ENCODE measurements at places on chromosomes 11 and 22. TPM values are rescaled to one million over a fixed set of nuclear protein-coding genes. Genes with fewer than 3 reads are reported as not detected.
A peak's percentile ranks its signal among the peaks of the same experiment; 100 is the strongest.

VPREB1 gene
- 0.18 TPM for total RNA-seq

- DNase-seq: no peak
Observed at GRCh38 chr11:59769111-59769510, 13.9 kb downstream of the STX3 start.

KCNJ4 gene
- total RNA-seq: 0.27 TPM

PICK1 gene
- total RNA-seq: 11.9 TPM

GRCh38 chr11:2205214-2205720 is 33.7 kb upstream of the TH start:
- no peak for DNase-seq

DNA sequence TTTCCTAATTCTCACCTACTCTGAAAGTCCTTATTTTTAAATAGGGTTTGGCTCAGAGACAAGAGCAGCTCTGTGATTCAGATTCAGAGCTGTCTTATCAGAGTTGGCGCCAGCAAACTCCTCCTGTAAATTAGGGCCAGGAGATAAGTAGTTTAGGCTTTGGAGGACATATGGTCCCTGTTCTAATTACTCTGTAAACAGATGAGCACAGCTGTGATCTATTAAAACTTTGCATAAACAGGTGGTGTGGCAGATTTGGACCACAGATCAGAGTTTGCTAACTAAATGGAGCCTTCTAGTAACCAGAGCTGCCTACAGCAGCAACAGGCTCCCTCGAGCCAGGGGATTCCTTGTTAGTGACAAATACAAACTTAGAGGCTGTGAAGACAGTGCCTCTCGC is 27.9 kb downstream of the YPEL1 start:
- DNase-seq: peak; percentile 77

CEND1 gene
- 0.04 TPM for total RNA-seq

ZC3H12C gene
- total RNA-seq: 13.0 TPM

CNTF gene
- total RNA-seq: 0.89 TPM

DNA sequence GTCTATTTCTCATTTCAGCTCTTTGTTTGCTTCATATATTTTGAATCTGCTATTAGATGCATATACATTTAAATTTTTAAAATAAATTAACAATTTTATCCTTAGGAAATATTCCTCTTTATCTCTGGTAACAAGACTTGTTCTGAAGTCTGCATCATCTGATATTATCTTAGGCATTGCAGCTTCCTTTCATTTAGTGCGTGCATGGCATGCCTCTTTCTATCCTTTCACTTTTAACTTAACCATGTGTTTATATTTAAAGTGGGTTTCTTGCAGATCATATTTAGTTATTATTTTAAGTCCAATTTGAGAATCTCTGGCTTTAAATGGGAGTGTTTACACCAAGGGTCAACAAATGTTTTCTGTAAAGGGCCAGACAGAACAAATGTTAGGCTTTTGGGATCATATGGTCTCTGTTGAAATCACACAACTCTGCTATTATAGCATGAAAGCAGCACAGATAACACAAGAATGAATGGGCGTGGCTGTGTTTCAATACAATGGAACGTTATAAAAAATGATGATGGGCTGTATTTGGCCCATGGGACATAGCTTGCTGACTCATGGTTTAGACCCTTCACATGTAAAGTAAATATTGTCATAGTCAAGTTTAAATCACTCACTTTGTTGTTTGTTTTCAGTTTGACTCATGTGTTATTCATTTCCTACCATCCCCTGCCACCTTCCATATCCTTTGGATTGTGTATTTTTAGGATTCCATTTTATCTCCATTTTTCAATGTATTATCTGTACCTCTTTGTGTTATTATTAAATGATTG is 83.9 kb upstream of the SNX19 start:
- DNase-seq: no peak

IGLL5 gene
- total RNA-seq: 0.13 TPM

DNA sequence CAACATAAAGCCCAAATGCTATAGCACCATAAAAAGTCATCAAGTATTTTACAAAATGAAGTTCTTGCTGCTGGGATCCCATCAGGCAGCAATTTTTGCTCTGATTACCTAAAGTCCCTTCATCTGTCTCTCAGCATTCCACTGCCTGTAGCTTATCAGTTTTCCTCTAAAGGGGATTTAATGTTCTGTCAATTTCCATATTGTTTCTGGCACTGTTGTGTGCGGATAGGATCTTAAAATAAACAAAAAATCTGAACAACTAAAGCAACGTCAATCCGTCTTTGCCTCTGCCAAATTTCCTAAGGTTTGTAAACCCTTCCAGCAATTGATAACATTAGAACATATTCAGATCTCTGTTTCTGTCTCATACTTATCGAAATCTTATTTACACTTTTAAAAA is 1126.3 kb upstream of the RAG2 start:
- no peak for DNase-seq

GRCh38 chr11:44621140-44621681 is 55.7 kb downstream of the CD82 start:
- DNase-seq: peak; percentile 78

- DNase-seq: peak; percentile 94
Observed at GRCh38 chr11:130522284-130522961, 74.0 kb downstream of the ADAMTS15 start.

- peak; percentile 88 for DNase-seq
Observed at GRCh38 chr11:68003846-68004550, at the start of gene UNC93B1. Gene UNC93B1, minus strand, starts transcription at chr11:68004097. Its CDS starts 54 bp downstream, at chr11:68004043.

EWSR1 gene
- total RNA-seq: 111 TPM

XKR3 gene
- not detected for total RNA-seq

GRCh38 chr11:73632996-73633395 is 13.4 kb upstream of the PLEKHB1 start:
- no peak for DNase-seq

CARD18 gene
- 0.13 TPM for total RNA-seq

DNA sequence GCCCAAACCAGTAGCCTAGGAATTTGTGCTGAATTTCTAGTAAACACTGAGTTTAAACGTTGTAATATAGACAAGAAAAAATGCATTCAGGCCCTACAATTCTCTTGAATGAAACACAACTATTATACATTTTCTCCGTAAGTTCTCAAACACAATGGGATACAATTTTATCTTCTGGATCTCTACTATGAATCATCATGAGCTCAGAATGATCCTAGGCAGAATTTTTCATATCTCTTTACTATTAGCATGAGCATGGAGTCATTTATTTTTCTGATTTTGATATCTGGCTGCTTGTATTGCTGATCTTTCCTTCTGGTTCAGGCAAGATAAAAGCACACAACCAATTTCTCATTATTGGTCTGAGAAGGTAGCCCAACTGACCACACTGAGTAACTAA is 1123.4 kb upstream of the RAG2 start:
- DNase-seq: no peak

- no peak for DNase-seq
Observed at GRCh38 chr11:962688-963087, 37.0 kb downstream of the AP2A2 start.

- no peak for DNase-seq
Observed at GRCh38 chr22:45814198-45814597, 142.6 kb downstream of the ATXN10 start.

SMTNL1 gene
- 143 TPM for total RNA-seq

- DNase-seq: no peak
Observed at GRCh38 chr22:36293606-36294292, 40.8 kb downstream of the APOL1 start.

- DNase-seq: no peak
Observed at GRCh38 chr11:107851704-107852310, 6.8 kb downstream of the SLC35F2 start.

GRCh38 chr11:111334532-111335502 is 36.5 kb downstream of the POU2AF3 start:
- no peak for DNase-seq

- DNase-seq: peak; percentile 65
Observed at GRCh38 chr11:64767344-64768299, 7.8 kb upstream of the PYGM start.

- DNase-seq: no peak
Observed at GRCh38 chr22:49094858-49095257, 732.8 kb downstream of the BRD1 start.

GRCh38 chr11:57785072-57785471 is 23.5 kb downstream of the CTNND1 start:
- no peak for DNase-seq
